ENCODE measurements at places on chromosomes 6 and 20.

DNA sequence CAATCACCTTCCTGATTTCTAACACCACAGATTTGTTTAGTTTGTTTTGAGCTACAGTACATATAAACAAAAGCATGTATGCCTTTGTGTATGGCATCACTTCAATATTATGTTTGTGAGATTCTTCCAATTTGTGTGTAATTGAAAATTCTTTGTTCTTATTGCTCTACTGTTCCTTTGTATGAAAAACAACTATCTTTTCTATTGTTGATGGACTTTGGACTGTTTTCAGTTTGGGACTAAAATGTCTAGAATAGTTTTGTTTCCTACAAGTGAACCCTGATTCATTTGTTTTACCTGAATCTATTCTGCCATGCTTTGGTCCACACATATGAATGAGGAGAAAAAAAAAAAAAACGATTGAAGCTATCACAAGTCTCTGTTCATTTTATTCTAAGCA, 21.2 kb upstream of the ZNF184 start:
- no peak for DNase-seq

DNA sequence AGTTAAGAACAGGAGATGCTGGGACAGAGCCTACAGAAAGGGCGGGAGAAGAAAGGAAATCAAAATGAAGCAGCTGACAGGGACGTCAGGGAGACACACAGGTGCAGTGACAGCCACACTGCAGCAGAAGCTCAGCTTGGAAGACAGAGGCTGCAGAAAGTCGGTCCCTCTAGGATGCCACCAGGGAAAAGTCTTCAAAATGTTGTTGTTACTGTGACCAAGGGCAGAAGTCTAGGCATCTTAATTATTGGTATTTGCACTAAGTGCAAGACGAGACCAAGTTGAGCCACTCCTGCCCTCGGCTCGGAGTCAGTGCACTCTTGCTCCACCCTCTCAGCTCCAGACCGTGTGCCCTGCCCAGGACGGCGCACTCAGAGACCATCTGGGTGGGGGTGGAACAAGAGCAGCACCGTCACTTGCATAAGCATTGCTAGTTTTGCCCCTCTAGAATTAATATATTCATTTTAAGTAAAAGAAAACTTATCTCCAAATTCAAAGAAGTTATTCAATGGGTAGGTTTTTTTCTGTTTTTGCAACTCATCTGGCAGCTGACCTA, 2.6 kb downstream of the PRR18 start:
- DNase-seq: no peak

- no peak for DNase-seq
These were observed 18.7 kb downstream of the ADRM1 start for GRCh38 chr20:62321521-62321948.

DNA sequence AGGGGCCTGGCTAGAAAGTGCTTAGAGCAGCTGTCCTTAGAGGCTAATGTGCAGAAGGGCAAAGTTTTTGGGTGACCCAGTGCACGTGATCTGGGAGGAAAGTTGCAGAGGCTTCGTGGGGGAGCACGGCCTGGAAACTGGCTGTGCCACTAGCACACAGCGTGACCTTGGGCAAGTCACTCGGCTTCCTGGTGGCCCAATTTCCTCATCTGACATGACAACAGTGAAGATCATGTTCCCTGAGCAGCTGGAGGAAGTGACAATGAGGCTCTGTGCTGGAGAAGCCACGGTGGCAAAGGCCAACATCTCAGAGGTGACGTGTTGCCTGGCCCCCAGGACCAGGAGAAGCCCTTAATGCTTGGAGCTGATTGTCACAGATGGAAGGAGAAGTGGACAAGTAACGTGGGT, 99.5 kb downstream of the FOXC1 start:
- peak; percentile 80 for DNase-seq

GRCh38 chr20:56440346-56441007, 27.9 kb upstream of the RTF2 start:
- DNase-seq: no peak

- no peak for DNase-seq
These were observed 2.3 kb upstream of the EPB41L1 start for GRCh38 chr20:36152261-36152660.

- DNase-seq: peak; percentile 14
These were observed 193.1 kb downstream of the DOK5 start for GRCh38 chr20:54668271-54669039.

- DNase-seq: no peak
These were observed 21.0 kb upstream of the STX16 start for GRCh38 chr20:58630063-58630462.

GRCh38 chr6:136503303-136504029, 46.8 kb downstream of the MAP7 start:
- DNase-seq: peak; percentile 13

DNA sequence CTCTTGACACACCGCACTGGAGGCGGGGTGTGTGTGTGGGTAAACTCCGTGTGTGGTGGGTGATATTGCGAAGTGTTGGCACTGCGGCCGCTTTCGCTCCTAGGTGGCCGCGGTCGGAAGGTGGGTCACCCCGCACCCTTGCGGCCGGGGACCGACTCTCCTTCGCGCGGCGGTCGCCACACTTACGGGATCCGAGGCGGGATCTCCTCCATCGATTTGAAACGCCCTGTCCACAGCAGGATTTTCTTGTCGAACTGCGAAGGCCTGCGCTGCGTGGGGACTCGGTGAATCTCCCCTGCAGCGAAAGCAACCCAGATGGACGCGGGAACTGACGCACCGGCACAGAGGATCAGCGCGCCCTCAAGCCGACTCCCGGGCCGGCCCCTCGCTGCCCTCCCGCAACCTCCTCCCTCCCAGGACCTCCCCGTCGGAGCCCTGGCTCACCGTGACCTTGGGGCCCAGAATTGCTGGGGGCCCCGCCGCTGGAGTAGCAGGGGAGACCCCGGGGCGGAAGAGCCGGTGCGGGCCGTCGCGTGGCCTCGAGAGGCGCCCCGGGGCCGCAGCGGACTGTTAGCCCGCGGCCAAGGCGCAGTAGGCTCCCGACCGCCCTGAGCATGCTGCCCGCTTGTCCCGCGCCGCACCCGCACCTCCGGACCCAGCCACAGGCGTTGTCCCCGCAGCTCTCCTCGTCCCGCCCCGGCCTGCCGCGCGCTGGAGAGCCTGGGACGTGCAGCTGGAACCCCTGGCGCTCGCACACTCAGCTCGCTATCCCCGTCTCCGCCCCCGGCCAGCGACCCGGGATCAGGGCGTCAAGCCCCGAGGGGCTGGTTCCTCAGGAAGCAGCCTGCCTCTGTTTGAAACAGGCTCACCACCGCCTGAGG, at the start of gene FAM162B:
FAM162B (minus strand) TSS at position 759 of the 881 bp plus-strand sequence; CDS start at position 616, 143 bp downstream.
- DNase-seq: no peak

GRCh38 chr6:134295953-134296553, 21.9 kb downstream of the SGK1 start:
- DNase-seq: peak; percentile 97

DNA sequence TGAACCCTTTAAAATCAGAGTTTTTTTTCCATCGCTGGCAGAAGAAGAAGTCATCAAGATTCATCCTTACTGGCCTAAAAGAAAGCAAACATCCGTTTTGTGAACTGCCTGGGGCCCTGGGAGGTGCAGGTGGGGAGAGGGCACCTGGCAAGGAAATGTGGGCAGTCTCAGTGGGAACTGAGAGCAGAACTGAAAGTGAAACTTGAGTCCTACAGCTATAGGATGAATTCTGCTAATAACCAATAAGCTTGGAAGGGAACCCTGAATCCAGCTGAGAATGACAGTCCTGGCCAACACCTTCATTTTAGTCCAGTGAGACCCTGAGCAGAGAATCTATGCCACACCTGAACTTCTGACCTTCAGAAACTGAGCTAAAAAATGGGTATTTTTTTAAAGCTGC, 130.1 kb upstream of the ASCC3 start:
- DNase-seq: no peak

All from inflammatory macrophage treated with lipopolysaccharide for 4 hours (primary cell).